ENCODE measurements at places on chromosomes 1 and 21. TPM values are rescaled to one million over a fixed set of nuclear protein-coding genes. Genes with fewer than 3 reads are reported as not detected.

The CLIC6 gene
- total RNA-seq: 77.3 TPM

The KHDC4 gene
- 103 TPM for total RNA-seq

The L1TD1 gene
- total RNA-seq: not detected

The GSTM5 gene
- total RNA-seq: not detected

The ANGPTL3 gene
- total RNA-seq: not detected

The APOBEC4 gene
- total RNA-seq: not detected

The SYDE2 gene
- total RNA-seq: 45.3 TPM

The OTUD3 gene
- total RNA-seq: 5.8 TPM

Data from stomach (tissue), 19 donors.